ENCODE measurements at places on chromosomes 5 and 9.

GRCh38 chr5:124504081-124504916 is 242.1 kb downstream of the ZNF608 start:
- no peak for DNase-seq

- no peak for DNase-seq
Observed at GRCh38 chr5:64794053-64794770, 25.5 kb downstream of the CWC27 start.

GRCh38 chr9:122116448-122117173 is 23.5 kb upstream of the TTLL11 start:
- DNase-seq = no peak

DNA sequence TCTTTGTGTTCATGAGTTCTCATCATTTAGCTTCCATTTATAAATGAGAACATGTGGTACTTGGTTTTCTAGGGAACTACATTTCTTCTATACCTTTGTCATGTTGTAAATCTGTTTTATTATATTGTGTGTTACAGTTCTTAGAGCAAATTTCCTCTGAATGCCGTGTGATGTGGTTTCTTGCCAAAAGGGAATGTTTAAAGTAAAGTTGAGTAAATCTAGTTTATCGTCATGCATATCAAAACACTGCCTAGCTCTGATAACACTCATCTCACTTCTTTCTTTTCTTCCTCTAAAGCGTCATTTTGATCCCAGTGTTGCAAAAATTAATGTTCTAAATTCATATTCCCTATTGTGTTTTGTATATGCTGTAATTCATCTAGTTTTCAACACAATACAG is 295.4 kb upstream of the HAPLN1 start:
- DNase-seq = no peak

DNA sequence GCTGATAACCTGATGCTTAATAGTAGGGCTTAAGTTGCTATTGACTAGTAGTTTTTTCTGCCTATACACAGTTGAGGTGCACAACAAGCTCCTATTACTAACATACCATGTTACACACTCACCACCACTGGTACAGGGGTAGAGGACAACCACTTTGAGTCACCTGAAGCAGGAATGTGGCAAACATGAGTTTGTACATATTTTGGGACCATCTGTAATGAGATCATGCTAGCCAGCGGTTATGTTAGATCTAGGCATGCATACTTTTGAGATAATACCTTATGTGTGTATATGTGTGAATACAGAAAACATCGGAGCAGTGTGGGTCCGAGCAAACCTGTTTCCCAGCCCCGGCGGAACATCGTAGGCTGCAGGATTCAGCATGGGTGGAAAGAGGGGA is 72.8 kb upstream of the NXNL2 start:
- DNase-seq = no peak

DNA sequence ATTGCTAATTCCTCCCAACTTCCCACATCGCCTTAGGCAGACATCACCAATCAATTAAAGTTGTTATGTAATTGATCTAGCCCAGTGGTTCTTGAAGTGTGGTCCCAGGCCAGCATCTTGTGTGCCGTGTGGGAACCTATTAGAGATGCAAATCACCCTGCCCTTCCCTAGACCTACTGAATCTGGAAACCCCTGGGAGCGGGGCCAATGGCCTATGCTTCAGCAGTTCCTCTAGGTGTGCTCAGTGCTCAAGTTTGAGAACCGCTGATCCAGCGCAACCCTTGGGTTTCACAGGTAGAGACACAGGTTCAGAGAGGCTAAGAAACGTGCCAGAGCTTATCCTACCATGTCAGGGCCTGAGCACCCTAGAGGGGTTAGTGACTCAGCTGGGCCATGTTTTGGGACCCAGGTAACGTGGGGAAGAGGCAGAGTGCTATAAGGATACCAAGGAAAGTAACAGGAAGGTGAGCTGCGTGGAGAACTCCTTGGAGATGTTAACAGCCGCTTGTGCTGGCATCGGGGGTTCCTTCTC is 4.4 kb downstream of the SLC34A1 start:
- no peak for DNase-seq

DNA sequence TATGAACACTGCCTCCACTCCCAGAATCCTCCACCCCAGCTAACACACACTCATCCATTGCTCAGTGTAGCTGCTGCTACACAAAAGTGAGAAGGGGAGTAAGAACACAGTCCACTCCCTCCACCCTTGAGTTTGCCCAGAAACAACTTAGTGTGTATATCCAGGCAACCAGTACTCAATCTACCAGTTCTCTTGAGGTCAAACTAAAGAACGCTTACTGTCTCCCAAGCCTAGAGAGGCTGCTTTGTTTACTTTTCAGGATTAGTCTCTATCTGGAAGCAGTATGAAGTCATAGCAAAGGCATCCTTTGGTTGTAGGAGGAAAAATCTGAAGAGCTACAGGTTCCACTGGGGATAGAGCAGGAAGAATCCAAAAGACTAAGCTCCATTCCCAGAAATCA is 296.3 kb downstream of the KCNN2 start:
- DNase-seq = no peak

- peak; percentile 40 for DNase-seq
Observed at GRCh38 chr5:163347671-163348070, 89.7 kb upstream of the CCNG1 start.

GRCh38 chr9:38022203-38022895 is 46.7 kb downstream of the SHB start:
- DNase-seq = no peak

- DNase-seq = no peak
Observed at GRCh38 chr5:172293054-172293744, 9.6 kb upstream of the UBTD2 start.

- no peak for DNase-seq
Observed at GRCh38 chr5:11407556-11408145, 496.6 kb downstream of the CTNND2 start.

DNA sequence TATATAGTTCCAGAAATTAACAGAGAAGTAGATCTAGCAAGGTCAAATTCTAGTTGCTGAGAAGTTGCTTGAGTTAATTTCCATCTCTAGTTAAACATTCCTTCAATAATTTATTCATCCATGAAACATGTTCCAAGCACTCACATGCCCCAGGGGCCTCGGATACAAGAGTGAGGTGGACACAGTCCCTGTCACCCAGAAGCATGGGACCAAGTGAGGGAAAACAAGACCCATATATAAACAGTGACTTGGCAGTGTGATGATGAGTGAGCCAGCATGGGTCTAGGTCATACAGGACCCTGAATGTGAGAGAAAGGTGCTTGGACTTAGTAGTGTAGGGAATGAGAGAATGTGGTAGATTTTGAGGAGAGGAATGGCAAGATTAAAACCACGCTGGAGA is 216.9 kb downstream of the TTLL11 start:
- no peak for DNase-seq

DNA sequence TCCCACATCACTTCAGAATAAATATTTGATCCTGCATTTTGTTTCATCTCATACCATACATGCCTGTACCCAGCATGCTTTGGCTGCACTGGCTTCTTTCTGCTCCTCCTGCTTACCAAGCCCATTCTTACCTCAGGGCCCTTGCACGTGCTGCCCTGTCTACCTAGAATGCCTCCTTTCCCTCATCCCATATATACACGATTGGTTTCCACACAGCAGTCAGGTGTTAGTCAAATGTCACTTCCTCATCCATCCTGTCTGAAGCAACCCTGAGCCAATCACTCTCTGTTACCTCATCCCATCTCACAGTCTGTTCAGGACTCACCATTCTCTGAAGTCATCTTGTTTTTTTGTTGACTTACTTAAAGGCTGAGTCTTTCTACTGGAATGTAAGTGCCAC is 30.3 kb downstream of the CAST start:
- no peak for DNase-seq

GRCh38 chr9:20632705-20633104 is 10.4 kb upstream of the MLLT3 start:
- no peak for DNase-seq

DNA sequence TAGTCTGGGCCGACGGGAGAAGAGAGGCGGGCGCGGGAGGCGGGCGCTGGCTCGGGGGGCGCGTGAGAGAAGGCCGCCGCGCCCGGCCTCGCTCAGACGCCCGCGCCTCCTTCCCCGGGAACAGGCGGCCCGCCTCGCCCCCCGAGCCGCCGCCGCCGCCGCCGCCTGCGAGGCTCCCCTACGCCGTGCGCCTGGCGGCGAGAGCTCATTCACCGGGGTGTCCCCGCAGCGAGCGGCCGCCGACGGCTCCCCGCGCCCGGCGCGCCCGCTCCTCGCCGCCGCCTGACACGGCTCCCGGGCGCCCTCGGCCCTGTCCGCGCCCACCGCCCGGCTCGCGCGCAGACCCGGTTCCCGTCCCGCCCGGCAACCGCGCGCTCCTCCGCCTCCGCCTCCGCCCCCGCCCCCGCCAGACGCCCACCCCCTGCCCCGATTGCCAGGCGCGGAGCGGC is at the start of gene GNAQ:
Gene GNAQ, minus strand, starts transcription at position 368 of the 449 bp plus-strand sequence. CDS start 576 bp downstream, outside the sequence.
- no peak for DNase-seq

GRCh38 chr5:109694451-109694891 is 4.7 kb downstream of the MAN2A1 start:
- DNase-seq = no peak

DNA sequence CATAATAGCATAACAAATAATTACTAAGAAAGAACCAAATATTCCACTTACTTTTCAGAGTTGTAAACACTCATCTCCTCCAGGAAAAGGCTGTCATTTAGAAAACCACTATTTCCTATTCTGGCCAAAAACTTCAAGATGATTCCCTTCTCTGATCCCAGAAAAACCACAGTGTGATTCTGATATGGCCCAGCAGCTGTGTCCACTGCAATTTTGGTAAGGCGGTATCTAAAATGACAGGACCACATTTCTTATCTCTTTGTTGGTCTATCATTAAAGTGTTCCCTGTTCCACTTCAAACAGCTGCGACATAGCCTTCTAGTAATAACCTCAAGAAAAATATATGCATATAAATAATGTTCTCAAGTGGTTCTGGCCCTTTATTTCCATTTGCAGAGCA is 96.1 kb downstream of the SEMA6A start:
- DNase-seq = no peak

DNA sequence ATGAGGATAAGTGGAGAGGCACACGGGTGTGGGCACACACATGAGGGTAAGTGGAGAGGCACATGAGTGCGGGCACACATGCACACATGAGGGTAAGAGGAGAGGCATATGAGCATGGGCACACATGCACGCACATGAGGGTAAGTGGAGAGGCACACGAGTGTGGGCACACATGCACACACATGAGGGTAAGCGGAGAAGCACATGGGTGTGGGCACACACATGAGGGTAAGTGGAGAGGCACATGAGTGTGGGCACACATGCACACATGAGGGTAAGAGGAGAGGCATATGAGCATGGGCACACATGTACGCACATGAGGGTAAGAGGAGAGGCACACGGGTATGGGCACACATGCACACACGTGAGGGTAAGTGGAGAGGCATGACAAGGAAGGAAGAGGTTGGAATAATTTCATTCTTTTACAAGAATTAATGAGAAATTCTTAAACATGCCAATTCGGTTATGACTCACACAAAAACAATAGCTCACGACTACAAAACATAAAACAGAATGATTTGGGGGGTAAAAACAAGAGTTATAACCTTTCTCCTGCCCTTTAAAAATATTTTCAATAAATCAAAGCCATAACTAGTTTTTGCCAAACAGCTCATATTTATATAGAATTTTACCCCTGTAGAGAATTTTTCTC is 67.5 kb downstream of the APBA1 start:
- no peak for DNase-seq

DNA sequence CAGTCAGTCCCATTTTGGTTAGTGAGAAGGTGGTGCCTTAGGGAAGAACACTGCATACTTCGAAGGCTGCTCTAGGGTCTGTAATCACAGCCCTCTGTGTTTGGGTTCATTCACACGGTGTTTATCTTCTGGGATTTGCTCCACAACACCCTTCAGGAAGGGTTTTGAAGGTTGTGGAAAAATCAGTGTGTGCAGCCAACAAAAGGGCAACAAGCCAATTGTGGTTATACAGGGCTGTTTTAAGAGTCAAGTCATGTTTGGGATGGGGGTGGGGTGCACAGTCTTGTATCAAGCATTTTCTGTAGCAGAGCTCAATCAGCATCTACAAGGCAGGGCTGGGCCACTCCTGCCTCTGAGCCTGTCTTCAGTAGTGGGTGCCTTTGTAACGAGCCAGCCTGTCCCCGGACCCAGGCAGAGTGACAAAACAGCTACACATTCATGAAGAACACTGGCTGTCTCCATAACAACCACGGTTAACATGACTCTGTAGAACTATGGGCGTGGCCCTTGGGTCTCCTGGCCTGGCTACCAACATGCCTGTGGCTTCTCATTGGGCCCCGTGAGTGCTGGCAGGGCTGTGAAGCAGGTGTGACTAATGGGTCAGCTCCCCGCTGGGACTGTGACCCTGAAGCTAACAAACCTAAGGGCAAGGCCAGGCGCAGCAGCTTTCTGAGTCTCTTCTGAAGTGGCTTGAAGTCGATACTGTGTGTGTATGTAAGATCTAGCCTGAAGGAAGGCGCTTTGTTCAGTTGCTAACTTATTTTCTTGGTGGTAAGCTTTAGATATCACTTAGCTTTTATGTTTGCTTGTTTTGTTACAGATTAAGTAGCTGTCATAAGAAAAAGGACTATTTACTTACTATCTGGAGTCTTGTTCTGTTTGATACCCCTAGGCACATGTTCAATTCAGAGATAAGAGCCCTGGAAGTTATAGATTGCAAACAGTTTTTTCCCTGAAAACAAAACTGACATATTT is 27.9 kb upstream of the GOLM1 start:
- DNase-seq = no peak

- no peak for DNase-seq
Observed at GRCh38 chr9:87880116-87880515, 2.6 kb upstream of the SPATA31E1 start.

DNA sequence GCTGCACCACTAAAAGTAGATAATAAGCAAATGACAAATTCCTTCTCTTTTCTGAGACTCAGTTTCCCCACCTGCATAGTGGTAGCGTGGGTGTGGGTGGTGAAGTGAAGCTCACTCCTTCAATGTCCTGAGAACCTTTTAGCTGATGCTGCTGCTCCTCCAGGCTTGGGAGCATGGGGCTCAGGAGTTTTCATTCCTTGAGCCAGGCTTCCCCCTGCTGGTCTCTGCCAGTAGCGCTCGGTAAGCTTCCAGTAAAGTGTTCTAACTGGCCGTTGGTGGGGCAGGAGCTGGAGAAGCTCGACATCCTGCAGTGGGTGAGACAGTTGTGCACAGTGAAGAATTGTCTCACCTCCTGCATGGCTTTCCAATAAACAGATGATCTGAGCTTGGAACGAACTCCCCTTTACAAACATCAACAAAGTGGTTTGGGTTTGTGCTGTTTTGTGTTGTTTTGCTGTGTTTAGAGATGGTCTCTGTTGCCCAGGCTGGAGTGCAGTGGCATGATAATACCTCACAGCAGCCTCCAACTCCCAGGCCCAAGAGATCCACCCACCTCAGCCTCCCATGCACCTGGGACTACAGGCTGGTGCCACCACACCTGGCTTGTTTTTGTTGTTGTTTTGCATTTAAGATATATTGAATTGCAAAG is 34.6 kb downstream of the SPARC start:
- DNase-seq = no peak

DNA sequence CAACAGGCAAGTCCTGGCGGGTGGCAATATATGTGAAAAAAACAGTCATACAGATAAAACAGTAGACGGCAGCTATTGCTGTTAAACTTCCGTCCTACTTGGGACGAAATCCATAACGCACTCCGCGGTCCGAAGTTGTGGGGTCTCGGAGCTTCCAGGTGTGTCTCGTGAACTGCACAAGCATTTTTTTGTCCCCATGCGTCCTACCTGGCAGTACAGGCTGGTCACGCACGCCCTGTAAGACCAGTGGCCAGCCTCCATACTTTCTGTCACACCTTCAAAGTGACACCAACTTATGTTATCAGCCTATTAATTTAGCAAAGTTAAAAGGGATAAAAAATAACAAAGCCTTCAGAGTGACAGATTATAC is 51.3 kb downstream of the TGFBI start:
- no peak for DNase-seq
